PC-3 (cell line): ENCODE measurements at places on chromosomes 1 and 21. TPM values are rescaled to one million over a fixed set of nuclear protein-coding genes. Genes with fewer than 3 reads are reported as not detected.

PCBP3 gene
- 2.4 and 3.0 TPM in 2 replicates for total RNA-seq

LYPD8 gene
- not detected in 2 replicates for total RNA-seq

ID3 gene
- total RNA-seq = 77.7 and 92.5 TPM in 2 replicates

KCNJ15 gene
- total RNA-seq = 0.26 TPM in 1 of 2 replicates, not detected in the other

NHLH1 gene
- total RNA-seq = not detected in 2 replicates

AK5 gene
- total RNA-seq = 3.4 and 3.8 TPM in 2 replicates

OR2C3 gene
- total RNA-seq = not detected in 2 replicates

GRCh38 chr1:41784531-41785274 lies 134.0 kb downstream of the HIVEP3 start:
- no peak overlapping the region for H3K27ac ChIP-seq
- H3K36me3 ChIP-seq = no peaks in the 10 kb centered on the region
- H3K4me3 ChIP-seq = no peak overlapping the region

- no peaks in the 10 kb centered on the region for H3K4me1 ChIP-seq
- H3K4me3 ChIP-seq = no peak overlapping the region
- H3K27me3 ChIP-seq = no peaks in the 10 kb centered on the region
- no peaks in the 10 kb centered on the region for H3K36me3 ChIP-seq
- H3K27ac ChIP-seq = no peak overlapping the region
Observed at GRCh38 chr1:203769505-203770343, 4.7 kb downstream of the LAX1 start.

GRCh38 chr1:34697818-34698217 lies 57.0 kb upstream of the GJB5 start:
- peaks cover 69% of the 10 kb centered on the region for H3K27me3 ChIP-seq
- H3K27ac ChIP-seq = no peak overlapping the region
- H3K4me3 ChIP-seq = no peak overlapping the region
- H3K4me1 ChIP-seq = no peaks in the 10 kb centered on the region

DNA sequence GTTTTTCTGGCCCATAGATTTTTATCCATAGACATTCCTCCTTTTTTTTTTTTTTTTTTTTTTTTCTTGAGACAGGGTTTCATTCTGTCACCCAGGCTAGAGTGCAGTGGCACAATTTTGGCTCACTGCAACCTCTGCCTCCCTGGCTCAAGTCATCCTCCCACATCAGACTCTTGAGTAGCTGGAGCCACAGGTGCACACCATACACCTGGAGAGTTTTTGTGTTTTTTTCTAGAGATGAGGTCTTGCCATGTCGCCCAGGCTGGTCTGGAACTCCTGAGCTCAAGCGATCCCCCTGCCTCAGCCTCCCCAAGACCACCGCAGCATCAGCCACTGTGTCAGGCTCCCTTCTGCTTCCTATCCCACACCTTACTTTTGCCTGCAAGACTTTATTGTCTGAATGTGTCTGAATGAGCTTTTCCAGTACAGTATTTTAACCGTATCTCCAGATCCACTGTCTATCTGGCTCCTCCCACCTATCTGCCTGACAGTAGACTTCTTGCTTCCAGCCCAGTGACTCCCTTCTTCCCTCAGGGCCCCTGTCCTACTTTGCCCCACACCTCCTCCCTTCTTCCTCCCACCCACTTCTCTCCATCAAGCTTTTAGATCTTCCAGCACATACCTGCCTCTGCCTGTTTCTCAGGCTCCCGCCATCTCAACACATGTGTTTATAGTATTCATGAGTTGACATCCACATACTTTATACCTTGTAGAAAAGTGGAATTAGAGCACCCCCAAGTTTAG lies 6.1 kb downstream of the C1orf21 start:
- H3K4me3 ChIP-seq = no peak overlapping the region
- no peak overlapping the region for H3K27ac ChIP-seq
- DNase-seq = no peak

GRCh38 chr21:26179501-26179900 lies 8.9 kb upstream of the APP start:
- H3K27me3 ChIP-seq = no peaks in the 10 kb centered on the region
- no peak overlapping the region for H3K27ac ChIP-seq
- DNase-seq = no peak
- H3K4me1 ChIP-seq = no peaks in the 10 kb centered on the region

- H3K4me3 ChIP-seq = peak overlapping the region; percentile 70
- H3K4me1 ChIP-seq = peaks cover 33% of the 10 kb centered on the region
- no peak overlapping the region for H3K27ac ChIP-seq
- peak; percentile 27 for DNase-seq
- H3K27me3 ChIP-seq = no peaks in the 10 kb centered on the region
- peaks cover 8% of the 10 kb centered on the region; the same call in 1 of the 2 replicates for H3K36me3 ChIP-seq
Observed at GRCh38 chr21:34072145-34073031, 990 bp upstream of the MRPS6 start.

- H3K4me1 ChIP-seq = no peaks in the 10 kb centered on the region
- no peak overlapping the region for H3K4me3 ChIP-seq
- no peak overlapping the region for H3K27ac ChIP-seq
- no peak for DNase-seq
- H3K27me3 ChIP-seq = peaks cover 40% of the 10 kb centered on the region
- H3K36me3 ChIP-seq = no peaks in the 10 kb centered on the region
Observed at GRCh38 chr1:57418971-57419370, 4.9 kb downstream of the DAB1 start.

- no peaks in the 10 kb centered on the region for H3K4me1 ChIP-seq
- no peaks in the 10 kb centered on the region for H3K27me3 ChIP-seq
- DNase-seq = no peak
- H3K27ac ChIP-seq = no peak overlapping the region
- no peaks in the 10 kb centered on the region for H3K36me3 ChIP-seq
Observed at GRCh38 chr1:229710746-229711145, 84.7 kb downstream of the URB2 start.

DNA sequence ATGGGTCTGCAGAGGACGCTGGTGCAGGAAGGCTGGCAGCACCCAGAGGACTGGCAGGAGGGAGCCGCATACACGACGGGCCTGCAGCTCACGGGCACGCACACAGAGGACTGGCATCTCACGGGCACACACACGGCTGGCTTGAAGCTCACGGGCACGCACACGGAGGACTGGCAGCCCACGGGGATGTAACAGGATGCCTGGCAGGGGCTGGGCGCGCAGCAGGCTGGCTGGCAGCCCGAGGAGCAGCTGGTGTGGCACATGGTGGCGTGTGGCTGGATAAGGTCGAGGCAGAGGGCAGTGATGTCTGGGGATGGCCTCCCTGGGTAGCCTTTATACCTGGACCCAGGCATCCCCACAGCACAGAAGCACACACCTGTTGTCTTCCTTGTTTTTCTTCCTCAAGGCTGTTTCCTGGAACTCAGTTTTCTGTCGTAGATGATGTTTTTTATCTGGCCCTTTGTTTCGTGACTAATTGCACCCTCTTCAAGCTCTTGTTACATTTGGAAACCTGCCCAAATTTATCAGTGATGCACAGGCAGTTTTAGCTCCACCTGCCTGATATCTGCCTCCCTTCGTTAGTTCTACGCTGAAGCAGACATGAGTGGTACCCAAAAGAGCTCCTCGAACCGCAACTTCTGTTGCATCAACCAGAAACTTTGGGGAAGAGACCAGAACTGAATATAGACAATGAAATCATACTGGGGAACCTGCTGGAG lies at the start of gene KRTAP12-1:
KRTAP12-1 (minus strand) TSS at position 303 of the 719 bp plus-strand sequence; CDS start at position 263, 40 bp downstream.
- no peak for DNase-seq
- no peaks in the 10 kb centered on the region for H3K27me3 ChIP-seq
- H3K27ac ChIP-seq = no peak within 1 kb of the TSS

- no peaks in the 10 kb centered on the region for H3K36me3 ChIP-seq
- peak; percentile 74 for DNase-seq
- H3K27me3 ChIP-seq = no peaks in the 10 kb centered on the region
- H3K4me3 ChIP-seq = no peak overlapping the region
- H3K4me1 ChIP-seq = peaks cover 24% of the 10 kb centered on the region
Observed at GRCh38 chr1:9269078-9269501, 23.6 kb upstream of the SPSB1 start.

- H3K36me3 ChIP-seq = 0 out of 2 replicates have a peak, but pooled peaks cover 4% of the 10 kb centered on the region
- no peaks in the 10 kb centered on the region for H3K27me3 ChIP-seq
- no peak overlapping the region for H3K27ac ChIP-seq
- H3K4me1 ChIP-seq = no peaks in the 10 kb centered on the region
- no peak for DNase-seq
- H3K4me3 ChIP-seq = no peak overlapping the region
Observed at GRCh38 chr21:41187537-41188025, 19.6 kb downstream of the BACE2 start.

- peaks cover 11% of the 10 kb centered on the region for H3K27me3 ChIP-seq
- no peaks in the 10 kb centered on the region for H3K4me1 ChIP-seq
- DNase-seq = no peak
Observed at GRCh38 chr1:230797376-230797920, 50.3 kb downstream of the CAPN9 start.

- H3K4me1 ChIP-seq = no peaks in the 10 kb centered on the region
- peaks cover 35% of the 10 kb centered on the region for H3K27me3 ChIP-seq
- no peak for DNase-seq
- H3K36me3 ChIP-seq = no peaks in the 10 kb centered on the region
Observed at GRCh38 chr1:36989241-36989640, 45.1 kb downstream of the GRIK3 start.

- no peak overlapping the region for H3K27ac ChIP-seq
- no peaks in the 10 kb centered on the region for H3K4me1 ChIP-seq
- no peaks in the 10 kb centered on the region for H3K36me3 ChIP-seq
- no peaks in the 10 kb centered on the region for H3K27me3 ChIP-seq
Observed at GRCh38 chr1:248751142-248751541, 4.4 kb downstream of the LYPD8 start.

DNA sequence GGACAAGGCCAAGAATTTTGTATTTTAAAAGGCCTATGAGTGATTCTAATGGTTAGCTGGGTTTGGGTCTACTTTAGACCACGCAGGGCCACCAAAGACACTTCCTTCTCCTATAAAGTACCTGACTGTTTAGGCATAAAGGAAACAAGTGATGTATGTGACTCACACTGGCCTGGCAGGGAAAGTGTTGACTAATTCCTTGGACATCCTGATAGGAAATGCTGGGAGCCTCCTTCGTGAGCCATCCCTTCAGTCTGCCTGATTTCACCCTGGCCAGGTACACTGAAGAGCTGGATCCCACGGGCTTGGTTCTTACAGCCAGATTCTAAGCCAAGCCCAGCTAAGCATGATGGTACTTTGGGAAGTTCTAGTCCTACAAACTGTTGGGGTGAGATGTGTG lies 100.5 kb upstream of the HMGB4 start:
- H3K36me3 ChIP-seq = no peaks in the 10 kb centered on the region
- H3K4me1 ChIP-seq = no peaks in the 10 kb centered on the region; the same call in 1 of the 2 replicates
- no peaks in the 10 kb centered on the region for H3K27me3 ChIP-seq
- peak; percentile 61 for DNase-seq
- H3K27ac ChIP-seq = no peak overlapping the region

DNA sequence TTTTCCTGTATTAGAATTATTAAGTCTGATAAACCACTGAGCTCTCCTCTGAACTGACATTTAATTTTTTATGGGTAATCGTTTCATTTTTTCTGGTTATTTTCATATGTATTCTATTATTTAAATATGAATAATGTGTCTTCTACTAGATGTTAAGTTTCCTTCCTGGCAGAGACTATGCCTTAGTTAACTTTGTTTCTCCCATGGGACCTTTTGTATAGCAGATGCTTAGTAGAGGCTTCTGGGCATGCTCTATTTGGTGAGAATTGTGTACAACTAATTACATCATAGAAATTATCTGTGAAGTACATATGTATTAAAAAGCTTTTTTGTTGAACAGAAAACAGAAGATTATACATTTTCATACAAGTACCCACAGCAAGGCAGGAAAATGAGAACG lies 23.4 kb downstream of the CTBS start:
- DNase-seq = no peak
- H3K4me3 ChIP-seq = no peak overlapping the region
- no peaks in the 10 kb centered on the region for H3K4me1 ChIP-seq
- no peaks in the 10 kb centered on the region for H3K36me3 ChIP-seq
